H4 (cell line): ENCODE measurements at places on chromosomes 7 and 10. TPM values are rescaled to one million over a fixed set of nuclear protein-coding genes. Genes with fewer than 3 reads are reported as not detected.

GRCh38 chr10:34018784-34019183, 684.3 kb upstream of the NRP1 start:
- no peak for DNase-seq

DNA sequence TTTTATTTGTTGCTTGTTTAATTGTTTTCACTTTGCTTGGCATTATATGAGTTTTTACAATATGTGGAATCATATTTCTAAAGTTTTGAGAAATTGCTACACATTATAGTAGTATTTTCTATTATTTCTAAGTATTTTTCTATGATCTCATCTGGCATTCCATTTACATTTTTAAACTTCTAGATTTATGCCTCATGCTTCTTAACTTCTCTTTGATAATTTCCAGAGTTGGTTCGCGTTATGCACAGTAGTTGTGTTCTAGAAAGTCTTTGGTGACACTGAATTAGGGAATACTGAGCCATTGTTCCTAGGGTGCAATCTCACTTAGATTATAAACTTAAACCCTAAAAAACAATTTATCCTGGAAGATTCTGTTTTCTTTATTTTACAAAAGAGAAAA, 129.2 kb downstream of the GNAI1 start:
- DNase-seq: no peak

DNA sequence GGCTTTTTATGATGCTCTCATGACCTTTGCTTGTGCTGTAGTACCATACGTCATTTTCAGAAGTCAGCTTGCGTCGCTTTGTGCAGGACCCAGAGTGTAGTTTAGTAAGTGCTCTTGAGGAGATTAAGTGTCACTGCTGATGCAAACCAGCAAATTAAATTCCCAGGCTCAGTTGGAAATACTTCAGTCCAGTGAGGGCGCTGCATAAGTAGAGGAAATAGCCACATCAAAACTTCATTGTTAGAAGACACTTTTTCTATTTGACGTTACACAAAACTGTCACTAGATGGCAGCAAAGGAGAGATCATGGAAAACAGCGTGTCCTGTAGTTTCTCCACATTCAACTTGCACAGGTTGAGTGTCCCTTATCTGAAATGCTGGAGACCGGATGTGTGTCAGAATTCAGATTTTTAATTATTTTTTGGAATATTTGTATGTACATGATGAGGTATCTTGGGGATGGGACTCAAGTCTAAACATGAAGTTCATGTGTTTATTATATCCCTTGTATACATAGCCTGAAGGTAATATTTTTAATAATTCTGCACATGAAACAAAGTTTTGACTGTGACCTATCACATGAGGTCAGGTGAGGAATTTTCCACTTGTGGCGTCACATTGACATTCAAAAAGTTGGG, 7.9 kb downstream of the ZNF22 start:
- peak; percentile 91 for DNase-seq

DNA sequence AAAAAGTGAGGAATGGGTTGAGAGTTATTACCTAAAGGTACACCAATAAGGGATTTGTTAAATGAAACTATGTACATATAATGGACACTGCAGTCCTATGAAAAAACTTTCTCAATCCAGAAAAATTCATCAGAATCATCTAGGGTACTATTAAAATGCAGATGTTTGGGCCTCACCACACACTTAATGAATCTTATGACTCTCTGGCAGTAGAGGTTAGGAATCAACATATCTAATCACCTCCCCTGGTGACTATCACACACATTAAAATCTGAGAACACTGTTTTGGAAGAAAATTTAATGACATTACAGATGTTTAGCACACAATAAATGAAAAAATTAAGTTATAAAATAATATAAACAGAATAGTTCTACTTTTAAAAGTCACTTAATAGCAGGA, 32.1 kb downstream of the BAZ1B start:
- DNase-seq: no peak

DNA sequence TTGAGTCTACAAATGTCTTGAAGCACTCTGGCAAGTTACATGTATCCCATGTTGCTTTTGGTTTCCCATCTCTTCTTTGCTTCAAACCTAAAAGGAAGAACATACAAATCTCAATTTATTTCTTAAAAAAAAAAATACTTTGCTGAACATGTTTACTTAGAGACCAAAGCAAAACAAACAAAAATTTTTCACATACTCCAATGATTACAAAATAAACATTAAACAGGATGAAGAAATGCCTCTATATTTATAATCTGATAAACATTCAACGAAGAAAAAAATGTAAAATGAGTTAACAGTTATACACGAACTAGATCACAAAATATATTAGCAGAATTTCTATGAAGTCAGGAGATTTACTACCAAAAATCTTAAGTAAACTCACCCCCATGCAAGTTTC, 31.3 kb downstream of the FAM204A start:
- DNase-seq: no peak

DNA sequence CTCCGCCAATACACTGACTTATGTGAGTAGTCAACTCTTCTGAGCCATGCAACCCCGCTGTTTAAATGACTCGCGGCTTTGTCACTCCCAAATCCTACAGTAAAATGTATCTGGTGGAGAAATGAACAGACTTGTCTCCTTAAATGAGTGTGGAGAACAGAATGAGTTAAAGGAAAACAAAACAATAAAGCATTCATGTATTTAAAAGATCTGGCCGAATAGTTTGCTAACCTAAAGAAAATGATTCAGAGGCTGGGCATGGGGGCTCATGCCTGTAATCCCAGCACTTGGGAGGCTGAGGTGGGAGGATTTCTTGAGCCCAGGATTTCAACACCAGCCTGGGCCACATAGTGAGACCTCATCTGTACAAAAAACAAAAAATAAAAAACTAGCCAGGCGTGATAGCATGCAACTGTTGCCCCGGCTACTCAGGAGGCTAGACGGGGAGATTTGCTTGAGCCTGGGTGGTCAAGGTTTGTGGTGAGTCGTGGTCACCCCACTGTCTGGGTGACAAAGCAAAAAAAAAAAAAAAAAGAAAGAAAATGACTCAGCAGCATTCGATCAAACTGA, 86.5 kb upstream of the PFKP start:
- no peak for DNase-seq

GRCh38 chr7:33692956-33693355, 212.4 kb upstream of the BMPER start:
- peak; percentile 43 for DNase-seq

- DNase-seq: no peak
Measured at GRCh38 chr10:129934196-129934925, 29.7 kb downstream of the EBF3 start.

The GSTO2 gene
- 0.72 TPM in 1 of 2 replicates, not detected in the other for total RNA-seq

The PILRA gene
- 0.54 TPM in 1 of 2 replicates, not detected in the other for total RNA-seq

The ZNF804B gene
- total RNA-seq: 0.10 and 0.17 TPM in 2 replicates

- DNase-seq: peak; percentile 62
Measured at GRCh38 chr10:122286867-122287266, 15.8 kb downstream of the BTBD16 start.

GRCh38 chr7:4675771-4676367, 6.2 kb upstream of the FOXK1 start:
- DNase-seq: no peak

GRCh38 chr10:132959559-132959961, 17.2 kb upstream of the CFAP46 start:
- DNase-seq: no peak

DNA sequence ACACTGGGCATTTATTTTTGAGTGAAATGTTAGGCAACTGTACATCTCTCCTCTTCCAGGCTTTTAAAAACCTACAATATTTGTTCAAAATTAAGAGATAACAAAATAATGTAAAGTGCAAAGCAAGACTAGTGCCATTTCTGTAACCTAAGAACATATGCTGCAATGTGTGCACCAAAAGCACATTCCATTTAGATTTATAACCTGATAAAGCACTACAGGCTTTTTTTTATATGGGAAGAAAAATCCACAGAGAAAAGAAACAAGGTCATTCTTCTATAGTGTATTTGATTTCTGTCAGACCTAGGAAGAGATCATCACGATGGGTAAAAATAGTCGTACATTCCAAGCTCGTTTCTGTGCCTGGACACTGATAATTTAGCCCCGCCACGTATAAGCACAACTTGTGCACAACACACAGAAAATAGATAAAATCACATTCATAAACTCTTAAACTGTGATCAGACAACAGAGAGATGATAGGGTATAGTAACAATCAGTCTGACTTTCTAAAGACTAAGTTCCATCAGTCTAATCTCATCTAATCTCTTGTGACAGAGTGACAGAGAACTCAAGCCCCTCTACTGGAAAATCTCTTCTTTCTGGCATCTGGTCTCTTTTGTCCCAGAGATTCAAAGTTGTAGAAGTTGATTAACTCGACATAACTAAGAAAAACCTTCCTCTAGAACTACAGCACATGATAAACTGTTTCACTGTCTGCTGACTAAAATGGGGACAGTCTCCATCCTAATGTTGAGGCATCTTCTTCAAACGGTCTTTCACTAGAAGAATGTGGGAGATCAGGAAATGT, 6.7 kb downstream of the LAMB1 start:
- DNase-seq: no peak

- no peak for DNase-seq
Measured at GRCh38 chr10:79248341-79249185, 98.7 kb upstream of the PPIF start.

The PALS2 gene
- 40.0 and 49.1 TPM in 2 replicates for total RNA-seq

DNA sequence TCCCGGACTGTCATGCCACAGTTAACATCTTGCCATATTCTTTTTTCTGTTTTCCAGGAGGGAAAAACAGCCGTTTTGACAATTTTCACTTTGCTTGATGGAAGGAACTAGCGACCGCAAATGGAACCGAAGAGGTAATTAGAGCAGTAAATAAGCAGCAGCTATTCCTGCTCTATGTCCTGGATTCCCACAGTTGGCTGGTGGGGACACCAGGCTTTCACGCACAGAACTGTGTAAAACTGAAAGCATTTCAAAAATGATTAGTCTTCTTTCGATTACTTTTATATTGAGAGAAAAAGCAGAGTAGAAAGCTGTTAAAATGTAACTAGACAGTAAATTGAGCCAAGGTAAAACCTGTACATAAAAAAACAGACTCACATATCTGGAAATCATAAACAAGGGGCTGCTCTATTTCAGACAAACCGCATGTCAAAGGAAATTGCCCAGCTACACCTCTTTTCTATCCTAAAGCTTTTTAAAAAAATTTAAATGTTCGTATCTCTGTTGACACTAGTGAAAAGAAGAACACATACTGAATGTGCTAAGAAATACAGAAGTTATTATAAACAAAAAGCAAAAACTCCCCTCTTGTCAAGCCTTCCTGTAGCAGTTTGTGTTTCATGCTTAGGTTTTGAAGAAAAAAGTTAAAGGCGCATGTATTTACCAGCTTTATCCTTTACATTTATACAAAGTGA, 93.4 kb downstream of the RNF216 start:
- DNase-seq: no peak

DNA sequence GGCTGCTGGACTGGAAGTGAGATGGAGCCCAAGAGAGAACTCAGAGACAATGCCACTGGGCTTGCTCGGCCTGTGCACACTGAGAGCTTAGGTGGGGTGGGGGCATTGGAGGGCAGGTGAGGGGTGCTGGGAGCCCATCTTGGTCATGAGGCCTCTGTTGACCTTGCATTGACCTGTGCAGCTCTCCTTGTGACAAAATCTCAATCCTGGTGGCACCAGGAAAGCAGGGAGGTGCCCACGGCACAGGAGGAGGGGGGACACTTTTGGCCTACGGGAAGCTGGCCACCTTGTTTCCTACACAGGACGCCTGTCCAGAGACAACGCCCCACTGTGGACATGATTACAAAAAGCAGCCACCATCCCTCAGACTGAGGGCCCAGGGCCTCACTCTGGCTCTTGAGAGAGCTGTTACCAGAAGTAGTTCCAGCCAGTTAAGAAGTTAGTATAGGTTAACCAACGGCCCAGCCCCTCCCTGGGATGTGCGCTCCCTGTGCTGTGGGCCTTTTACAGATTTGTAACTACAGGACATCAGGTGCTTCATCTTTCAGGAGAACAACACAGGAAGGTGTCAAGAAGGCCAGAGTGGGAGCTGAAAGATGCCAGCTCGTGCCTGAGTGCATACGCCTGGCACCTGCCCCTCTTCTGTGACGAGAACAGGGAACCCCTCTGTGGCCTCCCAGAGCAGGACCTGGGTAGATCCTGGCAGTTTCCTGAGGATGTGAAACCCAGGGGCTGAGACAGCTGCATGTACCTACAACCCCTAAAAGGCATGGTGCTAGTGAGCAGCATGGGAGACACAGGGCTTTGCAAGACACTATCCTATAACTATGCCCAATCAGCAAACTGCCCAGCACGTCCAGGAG, 10.3 kb downstream of the PKD1L1 start:
- no peak for DNase-seq

GRCh38 chr7:149783386-149784250, 10.2 kb upstream of the ZNF467 start:
- no peak for DNase-seq

- no peak for DNase-seq
Measured at GRCh38 chr10:133158437-133158755, 1.6 kb upstream of the KNDC1 start.

The SNX13 gene
- total RNA-seq: 65.9 and 77.7 TPM in 2 replicates

DNA sequence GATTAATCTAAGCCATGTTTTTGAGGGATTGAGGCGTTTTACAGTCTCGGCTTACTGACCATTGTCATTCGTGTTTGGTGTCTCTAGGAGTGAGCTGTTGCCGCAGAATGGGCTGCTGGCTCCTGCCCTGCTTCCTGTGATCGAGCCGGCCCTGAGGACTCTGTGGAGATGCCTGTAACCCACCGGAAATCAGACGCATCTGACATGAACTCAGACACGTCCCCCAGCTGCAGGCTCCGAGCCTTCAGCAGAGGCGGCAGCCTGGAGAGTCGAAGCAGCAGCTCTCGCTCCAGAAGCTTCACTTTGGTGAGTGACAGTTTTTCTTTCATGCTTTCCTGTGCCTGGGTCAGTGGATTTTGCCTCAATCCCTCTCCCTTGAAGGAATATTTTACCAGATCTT, 28.8 kb downstream of the PROSER2 start:
- DNase-seq: no peak

The GPC2 gene
- total RNA-seq: 0.95 and 3.6 TPM in 2 replicates

DNA sequence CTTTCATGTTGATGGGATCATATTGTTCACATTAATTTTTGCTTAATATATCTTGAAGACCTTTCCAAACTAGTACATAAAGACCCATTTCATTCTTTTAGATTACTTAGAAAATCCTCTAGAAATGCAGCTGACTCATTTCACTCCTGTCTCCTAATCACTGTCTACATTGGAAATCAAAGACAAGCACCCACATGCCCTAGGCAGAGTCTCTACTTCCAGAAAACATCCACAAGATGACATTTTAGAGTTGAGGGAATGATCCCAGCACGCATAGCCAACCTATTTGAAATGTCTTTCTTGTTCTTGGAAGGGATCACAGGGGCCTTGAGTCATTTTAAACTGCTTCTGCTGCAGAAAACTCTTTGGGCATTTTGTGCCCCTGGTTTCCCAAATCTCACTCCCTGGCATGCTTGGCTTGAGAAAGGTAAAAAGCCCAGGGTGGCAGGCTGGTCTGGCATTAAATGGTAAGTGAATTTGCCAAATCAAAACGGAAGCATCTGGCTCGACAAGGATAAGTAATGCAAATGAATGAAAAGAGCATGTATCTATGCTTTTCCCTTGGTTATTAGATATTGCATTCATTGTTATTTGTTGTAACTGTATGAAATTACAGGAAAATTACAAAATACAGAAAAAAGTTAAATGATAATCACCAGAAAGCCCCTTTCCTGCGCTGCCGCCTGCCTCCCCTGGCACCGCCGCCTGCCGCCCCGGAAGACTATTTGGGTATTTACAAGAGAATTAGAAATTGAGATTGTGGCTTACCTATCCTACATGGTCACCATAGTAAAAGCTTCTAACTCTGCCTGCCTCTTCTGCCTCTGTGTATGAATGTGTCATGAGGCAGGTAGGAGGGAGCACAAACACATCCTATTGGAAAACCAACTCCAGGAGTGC, 225.3 kb downstream of the PTEN start:
- no peak for DNase-seq
